ENCODE measurements at places on chromosomes 11 and 22.

GRCh38 chr11:46265764-46266163 is 11.7 kb upstream of the CREB3L1 start:
- no peak for DNase-seq

- DNase-seq: peak; percentile 20
These were observed 11.0 kb upstream of the MS4A6A start for GRCh38 chr11:60193687-60194433.

GRCh38 chr11:128901653-128902514 is 10.7 kb downstream of the KCNJ5 start:
- no peak for DNase-seq

DNA sequence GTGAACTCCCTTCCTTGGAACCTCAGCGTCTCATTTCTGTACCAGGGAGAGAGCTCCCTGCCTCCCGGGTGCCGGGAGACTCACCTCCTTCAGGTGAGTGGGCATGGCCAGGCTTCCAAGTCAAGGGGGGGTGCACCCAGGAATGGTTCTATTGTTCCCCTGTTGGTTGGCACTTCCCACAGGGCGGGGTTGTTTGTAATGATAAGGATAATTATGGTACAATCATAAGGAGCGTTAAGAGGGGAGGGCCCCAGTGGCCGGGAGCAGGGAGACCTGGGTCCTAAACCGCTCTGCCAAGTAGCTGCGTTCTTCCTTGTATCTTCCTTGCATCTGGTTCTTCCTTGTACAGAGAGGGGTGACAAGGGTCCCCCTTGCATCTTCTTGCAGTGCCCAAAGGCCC is 79.1 kb downstream of the LRRC32 start:
- no peak for DNase-seq

GRCh38 chr11:81278991-81279390 is 1454.7 kb downstream of the FAM181B start:
- no peak for DNase-seq

DNA sequence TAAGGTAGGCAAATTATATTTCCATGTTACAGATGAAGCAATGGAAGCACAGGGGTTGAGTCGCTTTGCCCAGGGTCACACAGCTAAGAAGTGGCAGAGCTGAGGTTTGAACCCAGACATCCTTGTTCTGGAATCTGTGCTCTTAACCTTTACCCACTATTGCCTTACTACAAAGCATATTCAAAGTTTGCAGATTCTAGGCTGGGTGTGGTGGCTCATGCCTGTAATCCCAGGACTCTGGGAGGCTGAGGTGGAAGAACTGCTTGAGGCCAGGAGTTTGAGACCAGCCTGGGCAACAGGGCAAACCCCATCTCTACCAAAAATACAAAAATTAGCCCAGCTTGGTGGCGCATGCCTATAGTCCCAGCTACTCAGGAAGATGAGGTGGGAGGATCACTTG is 27.8 kb upstream of the TFIP11 start:
- DNase-seq: no peak

DNA sequence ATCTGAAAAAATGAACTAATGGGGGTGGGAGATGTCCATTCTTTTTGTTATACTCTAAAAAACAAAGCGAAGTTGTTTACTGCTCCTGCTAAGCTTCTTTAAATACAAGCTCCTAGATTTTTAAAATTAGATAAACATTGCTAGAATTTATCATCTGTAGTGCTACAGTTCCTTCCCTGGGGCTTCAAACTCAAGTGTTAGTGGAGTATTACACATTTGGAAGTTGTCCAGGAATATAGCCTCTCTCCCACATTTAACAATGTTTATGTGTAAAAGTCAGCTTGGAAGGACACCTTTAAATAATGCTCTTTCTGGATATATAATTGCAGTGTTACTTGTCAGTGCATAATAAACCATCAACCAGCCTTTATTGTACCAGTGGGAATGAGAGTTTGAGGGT is 155.5 kb downstream of the SPON1 start:
- no peak for DNase-seq

DNA sequence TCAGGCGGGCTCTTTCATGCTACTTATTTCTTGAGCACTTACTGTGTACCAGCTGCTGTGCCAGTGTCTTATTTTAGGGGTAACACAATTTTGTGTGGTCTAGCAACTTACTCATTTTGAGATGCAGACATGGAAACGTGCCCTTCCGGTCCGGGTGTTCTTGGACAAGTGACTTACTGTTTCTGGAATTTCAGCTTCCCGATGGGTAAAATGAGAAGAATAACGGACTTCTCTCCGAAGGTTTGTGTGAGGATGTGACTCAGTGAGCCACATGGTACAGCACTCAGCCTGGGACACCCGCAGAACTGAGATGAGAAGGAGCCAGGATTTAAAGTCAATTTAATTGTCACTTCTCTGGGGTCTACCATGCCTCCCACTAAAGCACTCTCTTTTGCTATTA is 114.5 kb upstream of the SYT13 start:
- DNase-seq: no peak

- DNase-seq: no peak
These were observed 49.3 kb upstream of the FLI1 start for GRCh38 chr11:128644576-128644975.

GRCh38 chr11:47969401-47969800 is 11.0 kb upstream of the PTPRJ start:
- no peak for DNase-seq

DNA sequence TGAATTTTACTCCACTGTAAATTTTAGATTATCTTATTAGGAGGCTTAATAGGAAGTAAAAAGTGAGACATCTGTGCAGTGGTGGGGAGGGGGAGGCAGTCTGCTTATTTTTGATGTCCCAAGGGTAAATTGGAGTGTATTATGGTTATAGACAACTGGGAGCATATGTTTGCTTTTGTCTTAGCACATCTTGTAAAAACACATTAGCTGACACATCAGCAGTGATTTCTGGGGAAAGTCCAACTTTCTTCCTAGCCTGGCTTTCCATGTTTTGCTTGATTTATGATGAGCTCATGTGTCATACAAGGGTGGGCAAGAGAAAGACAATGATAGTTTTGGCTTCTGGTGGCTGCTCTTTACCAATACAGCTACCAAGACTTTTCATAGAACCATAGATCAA is 4.0 kb downstream of the ANO3 start:
- DNase-seq: no peak

DNA sequence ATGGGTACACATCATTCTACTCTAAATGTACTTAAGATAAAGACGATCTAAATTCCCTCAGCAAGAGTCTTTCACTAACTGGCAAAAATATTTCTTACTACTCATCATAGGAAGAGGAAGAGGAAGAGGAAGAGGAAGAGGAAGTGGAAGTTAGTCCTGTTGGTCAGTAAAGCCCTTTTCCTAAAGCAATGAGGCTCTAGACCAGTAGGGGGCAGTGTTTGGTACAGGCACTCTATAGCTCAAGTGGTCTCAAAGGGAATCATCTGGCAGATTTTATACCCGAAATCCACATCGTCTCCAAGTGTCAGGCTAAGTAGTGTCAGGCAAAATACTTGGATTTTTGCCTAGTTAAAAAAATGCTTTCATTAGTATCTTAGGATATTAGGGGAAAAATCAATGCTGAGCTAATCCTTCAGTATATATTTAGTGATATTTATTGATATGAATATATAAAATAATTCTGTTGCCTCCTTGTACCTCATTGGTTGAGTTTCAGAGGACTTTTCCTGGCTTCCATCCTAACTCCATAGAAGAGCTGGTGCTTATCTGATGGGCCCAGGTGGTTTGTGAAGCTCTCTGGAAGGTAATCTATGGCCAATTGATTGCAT is 7.7 kb downstream of the BLID start:
- no peak for DNase-seq

DNA sequence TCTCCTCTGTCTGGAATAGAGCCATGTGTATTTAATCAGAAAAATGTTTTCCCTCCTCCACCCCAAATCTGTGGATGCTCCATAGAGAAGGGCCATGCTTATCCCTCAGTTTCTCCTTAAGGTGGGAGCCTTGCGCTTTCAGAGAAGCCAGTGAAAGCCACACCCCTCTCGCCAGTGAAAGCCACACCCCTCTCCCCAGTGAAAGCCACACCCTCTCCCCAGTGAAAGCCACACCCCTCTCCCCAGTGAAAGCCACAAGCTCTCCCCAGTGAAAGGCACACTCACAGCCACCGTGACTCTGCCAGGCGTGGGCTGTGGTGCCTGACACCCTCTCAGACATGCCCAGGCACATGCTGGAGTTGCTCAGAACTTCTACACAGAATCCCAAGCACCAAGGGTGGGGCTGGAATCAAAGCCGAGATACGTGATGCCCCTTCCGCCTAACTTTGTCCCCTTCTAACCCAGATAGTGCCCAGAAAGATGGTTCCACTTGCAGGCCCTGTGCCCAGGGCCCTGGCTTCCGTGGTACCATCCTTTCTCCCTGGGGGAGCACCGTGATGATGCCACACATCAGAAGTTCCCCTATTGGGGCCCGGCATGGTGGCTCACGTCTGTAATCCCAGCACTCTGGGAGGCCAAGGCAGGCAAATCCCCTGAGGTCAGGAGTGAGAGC is 16.5 kb upstream of the PRR5 start:
- DNase-seq: peak; percentile 83

- no peak for DNase-seq
These were observed 11.1 kb downstream of the CCKBR start for GRCh38 chr11:6270584-6271246.

DNA sequence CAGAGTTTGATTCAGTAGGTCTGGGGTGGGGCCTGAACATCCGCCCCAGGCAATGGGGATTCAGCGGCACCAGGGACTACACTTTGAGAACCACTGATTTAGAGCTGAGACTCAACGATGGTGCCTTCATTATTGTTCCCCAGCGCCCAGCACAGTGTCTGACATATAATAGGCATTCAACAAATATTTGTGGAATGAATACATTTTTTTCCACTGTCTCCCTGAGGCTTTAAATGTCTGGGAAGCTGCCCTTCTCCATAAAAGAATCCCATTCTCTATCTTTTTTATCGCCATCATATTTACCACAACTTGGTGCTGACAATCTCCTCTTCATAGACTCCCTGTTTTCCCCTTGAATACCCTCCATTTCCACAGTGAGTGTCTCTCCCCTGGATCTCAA is 23.6 kb upstream of the LMO2 start:
- DNase-seq: no peak

DNA sequence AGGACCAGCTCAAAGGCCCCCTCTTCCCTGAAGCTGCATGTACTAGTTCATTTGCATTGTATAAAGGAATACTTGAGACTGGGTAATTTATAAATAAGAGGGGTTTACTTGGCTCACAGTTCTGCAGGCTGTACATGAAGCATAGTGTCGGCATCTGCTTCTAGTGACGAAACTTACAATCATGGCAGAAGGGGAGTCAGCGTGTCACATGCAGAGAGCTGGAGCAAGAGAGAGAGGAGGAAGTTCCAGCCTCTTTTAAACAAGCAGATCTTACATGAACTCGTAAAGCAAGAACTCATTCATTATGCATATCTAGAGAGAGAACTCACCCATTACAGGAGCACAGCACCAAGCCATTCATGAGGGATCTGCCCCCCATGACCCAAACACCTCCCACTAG is 7.1 kb upstream of the HMGXB4 start:
- no peak for DNase-seq

DNA sequence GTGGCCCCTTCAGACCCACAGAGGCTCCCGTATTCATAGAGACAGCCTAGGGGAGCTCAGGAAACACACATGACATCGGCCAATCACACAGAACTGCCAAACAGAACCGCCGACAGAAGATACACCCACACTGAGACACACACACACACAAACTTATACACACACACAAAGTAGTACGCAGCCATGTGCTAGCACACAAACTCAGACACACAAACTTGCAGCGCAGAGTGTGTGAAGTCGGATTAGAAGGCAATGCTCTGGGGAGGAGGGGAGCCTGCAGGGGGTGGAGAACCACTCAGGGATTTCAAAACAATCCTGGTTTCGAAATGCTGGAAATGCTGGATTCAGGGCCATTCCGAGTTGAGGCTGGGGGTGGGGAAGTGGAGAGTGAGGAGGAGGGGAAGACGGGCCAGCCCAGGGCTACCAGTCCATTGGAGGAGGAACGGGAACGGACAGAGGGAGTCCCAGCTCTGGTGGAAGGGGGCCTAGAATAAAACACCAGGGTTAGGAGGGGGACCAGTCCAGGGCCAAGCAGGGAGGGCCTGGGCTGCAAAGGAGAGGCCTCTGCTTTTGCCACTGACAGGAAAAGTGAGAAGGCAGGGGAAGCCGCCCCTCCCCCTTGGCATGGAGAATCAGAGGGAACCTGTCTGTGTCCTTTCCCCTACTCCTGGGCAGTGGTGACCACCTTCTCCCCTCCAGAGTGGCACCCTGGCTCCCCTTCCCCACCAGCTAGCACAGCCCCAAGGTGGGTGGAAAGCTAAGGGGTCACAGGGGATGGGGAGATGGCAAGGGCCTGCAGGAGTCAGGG is 4.4 kb downstream of the BCL9L start:
- no peak for DNase-seq

DNA sequence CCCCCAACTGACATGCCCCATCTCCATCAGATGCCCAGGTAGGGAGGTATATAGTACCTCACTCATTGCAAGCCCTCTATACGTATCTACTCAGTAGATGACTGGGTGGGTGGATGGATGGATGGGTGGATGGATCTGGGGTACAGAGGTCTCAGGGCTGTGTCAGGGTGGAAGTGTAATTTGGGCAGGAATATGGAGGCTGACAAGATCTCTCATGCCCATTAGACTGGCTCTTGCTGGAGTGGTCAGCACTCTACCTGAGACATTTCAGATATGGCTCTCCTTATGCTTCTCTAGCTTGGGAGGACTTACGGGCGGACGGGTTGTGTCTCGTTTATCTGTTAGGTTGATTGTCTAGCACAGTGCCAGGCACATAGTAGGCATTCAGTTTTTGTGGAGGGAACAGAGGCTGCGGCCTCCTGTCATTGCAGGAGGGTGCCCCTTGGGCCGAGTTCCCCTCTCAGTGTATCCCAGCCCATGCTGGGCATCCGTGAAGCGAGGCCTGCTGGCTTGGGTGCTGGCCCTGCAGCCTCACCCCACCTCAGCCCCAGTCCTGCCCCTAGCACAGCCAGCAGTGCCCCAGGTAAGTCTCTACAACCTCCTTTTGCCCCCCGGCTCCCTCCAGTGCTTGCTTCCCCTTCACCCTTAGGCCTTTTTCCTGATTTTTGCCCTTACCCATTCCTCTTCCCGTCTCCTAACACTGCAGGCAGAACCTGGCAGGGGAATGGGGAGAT is 13.7 kb downstream of the ROBO3 start:
- DNase-seq: no peak

DNA sequence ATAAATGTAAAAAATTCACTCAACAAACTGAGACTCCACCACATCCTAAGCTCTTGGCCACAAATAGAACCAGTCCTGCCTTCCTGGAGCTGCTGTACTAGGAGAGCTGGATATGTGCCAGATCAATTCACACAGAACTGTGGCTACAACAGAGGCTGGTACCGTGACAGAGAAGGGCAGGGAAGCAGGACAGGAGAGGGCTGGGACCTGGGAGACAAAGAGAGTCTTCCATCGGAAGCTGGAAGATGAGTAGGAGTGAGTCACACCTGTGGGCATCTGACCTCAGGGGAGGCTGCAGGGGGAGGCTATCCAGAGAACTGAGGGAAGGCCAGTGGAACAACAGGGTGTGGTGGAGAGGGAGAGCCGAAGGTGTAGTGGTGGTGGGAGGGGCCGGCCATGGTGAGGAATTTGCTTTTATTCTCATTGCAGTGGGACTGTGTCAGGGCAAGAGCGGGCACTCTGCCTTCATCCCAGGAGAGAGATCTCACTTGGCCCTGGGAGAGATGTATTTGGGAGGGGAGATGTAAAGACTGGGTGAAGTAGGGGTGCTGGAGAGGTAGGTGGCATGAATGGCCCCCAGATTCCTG is 1.9 kb upstream of the LTBP3 start:
- DNase-seq: no peak

GRCh38 chr22:39084666-39085065 is 7.6 kb downstream of the APOBEC3G start:
- DNase-seq: no peak

GRCh38 chr11:69462106-69462951 is 19.1 kb upstream of the LINC01488 start:
- DNase-seq: no peak
